ENCODE measurements at places on chromosomes 3 and 15.

GRCh38 chr3:33956206-33956605 lies 157.8 kb downstream of the PDCD6IP start:
- DNase-seq = no peak

GRCh38 chr15:63347074-63347857 lies 34.4 kb downstream of the CA12 start:
- no peak for DNase-seq

DNA sequence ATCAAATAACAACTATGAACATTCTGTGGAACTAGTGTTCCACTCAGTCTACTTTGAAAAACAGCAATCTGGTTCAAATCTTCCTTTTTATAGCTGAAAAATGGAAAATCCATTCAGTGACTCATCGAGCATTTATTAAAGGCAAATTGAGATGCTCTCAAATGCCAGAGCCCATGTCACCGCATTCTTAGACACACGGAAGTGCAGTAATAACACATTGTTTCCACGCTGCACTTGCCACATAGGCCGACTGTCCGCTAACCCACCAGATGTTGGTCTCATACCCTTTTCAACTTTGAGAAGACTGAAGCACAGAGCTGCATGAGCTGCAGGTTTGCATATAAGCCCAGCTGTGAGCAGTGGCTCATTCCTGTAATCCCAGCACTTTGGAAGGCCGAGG lies 95.9 kb downstream of the TMEM266 start:
- DNase-seq = no peak

DNA sequence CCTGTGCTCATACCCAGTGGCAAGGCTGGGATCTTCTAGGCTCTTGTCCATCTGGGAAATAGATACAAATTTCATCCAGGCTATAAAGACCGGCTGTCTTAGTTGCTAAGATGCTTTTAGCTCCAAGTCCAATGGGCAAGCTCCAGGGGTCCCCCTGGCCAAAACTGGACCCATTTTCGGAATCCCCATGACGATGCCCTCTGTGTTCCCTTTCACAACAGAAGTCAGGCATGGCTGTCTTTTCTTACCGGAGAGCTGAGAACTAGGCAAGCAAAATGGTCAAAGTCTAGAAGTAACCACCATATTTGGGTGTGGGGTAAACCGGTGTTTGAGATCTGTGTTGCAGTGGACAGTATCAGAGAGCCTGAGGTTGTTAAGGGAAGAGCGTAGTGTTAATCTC lies 1.0 kb downstream of the GLYCTK start:
- no peak for DNase-seq

GRCh38 chr15:57756466-57756865 lies 50.0 kb downstream of the POLR2M start:
- no peak for DNase-seq

- DNase-seq = no peak
Observed at GRCh38 chr15:98935736-98936135, 71.9 kb downstream of the PGPEP1L start.

GRCh38 chr3:69370901-69371301 lies 15.0 kb downstream of the FRMD4B start:
- DNase-seq = no peak

DNA sequence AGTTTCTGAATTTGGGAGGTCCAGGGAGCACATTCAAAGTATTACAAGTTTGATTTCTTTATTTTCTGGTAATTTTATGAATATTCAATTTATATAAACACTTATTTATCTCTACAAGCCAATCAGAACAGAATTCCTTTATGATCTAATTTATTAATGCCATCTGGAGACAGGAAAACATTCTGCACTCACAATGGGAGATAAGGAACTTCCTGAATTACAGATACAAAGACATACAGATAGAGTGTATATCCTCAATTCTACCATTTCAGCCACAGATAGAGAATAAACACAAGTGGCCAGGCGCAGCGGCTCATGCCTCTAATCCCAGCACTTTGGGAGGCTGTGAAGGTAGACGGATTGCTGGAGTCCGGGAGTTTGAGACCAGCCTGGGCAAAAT lies 86.0 kb downstream of the IQCH start:
- no peak for DNase-seq

Measured in stimulated activated naive CD8-positive, alpha-beta T cell treated with anti-CD3 and anti-CD28 coated beads, Interleukin-15, amount 100 ng/mL, for 72 hours (primary cell).